ENCODE measurements at places on chromosomes 7 and 10.
A peak's percentile ranks its signal among the peaks of the same experiment; 100 is the strongest.

- DNase-seq, result no peak
Observed at GRCh38 chr10:131706476-131706875, 194.3 kb upstream of the PPP2R2D start.

- DNase-seq, result no peak
Observed at GRCh38 chr7:47008461-47008860, 573.5 kb downstream of the TNS3 start.

DNA sequence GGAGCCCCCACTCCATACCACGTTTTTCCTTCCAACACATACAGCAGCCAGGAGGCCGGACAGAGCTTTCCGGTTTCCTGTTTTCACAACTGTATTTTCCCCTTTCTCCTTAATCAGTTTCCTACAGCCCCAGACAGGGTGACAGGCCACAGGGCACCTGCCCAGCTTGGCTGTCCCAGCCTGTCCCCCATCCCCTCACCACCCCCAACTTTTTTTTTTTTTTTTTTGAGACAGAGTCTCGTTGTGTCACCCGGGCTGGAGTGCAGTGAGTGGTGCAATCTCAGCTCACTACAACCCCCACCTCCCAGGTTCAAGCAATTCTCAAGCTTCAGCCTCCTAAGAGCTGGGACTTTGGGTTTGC is 10.3 kb upstream of the HSPB1 start:
- DNase-seq, result no peak

DNA sequence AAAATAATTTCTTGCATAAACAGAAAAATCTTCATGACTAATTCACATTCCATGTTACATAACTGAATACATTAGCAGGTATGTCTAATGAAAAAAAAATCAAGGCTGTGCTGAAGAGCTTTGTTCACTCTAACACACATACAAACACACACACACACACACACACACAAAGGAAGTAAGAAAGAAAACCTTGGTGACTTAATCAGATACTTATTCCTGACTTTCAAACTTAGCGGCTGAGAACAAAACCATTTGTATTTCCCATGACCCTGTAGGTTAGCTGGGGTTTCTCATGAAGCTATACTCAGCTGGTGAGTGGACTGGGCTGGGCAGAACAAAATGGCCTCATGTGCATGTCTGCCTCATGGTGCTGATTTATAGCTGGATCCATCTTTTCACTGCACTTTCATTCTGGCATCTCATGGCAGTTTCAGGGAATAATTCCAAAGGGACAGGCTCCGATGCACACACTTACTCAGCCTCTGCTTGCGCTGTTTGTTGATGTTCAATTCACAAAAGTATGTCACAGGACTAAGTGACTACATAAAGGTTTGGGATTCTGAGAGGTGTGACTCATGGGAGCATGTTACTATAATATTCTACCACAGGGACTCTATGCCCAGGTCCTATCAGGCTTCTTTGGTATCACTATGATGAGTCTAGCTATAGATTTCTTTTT is 161.2 kb downstream of the PCLO start:
- no peak for DNase-seq

- DNase-seq, result no peak
Observed at GRCh38 chr7:150412518-150413488, 33.7 kb downstream of the ZNF775 start.

GRCh38 chr7:52355053-52355452 is 680.4 kb upstream of the POM121L12 start:
- DNase-seq, result no peak

- no peak for DNase-seq
Observed at GRCh38 chr10:44994752-44995530, 5.8 kb upstream of the ZNF22 start.

- no peak for DNase-seq
Observed at GRCh38 chr7:31948029-31948428, 122.2 kb downstream of the PDE1C start.

- DNase-seq, result no peak
Observed at GRCh38 chr10:50596456-50596855, 27.3 kb downstream of the SGMS1 start.

DNA sequence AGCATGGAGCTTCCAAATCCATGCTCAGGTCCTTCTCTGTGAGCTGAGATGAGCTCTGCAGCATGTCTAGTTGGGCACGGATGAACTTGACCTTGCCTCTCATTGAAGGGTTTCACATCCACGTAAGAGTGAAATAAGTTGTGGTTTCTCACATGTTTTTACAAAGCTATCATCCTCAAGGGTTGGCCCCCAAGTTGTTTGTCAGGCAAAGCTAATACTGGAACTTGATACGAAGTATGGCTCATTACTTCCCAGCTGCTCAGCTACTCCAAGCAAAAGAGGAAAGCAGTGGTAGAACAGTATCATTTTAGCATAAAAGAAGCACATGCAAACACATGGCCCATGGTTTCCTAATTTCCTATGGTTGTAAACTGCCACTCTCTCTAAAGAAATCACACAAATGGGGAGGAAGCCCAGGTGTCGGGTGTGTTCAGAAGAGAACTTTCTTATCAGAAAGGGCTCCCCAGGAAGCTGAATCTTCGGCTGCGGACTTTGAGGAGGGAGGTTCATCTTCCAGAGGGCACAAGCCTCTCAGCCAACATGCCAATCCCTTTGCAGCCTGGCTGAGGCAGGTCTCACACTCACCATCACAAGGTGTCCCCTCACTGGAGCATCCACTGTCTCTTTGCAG is 45.3 kb downstream of the PDLIM1 start:
- DNase-seq, result peak; percentile 33

DNA sequence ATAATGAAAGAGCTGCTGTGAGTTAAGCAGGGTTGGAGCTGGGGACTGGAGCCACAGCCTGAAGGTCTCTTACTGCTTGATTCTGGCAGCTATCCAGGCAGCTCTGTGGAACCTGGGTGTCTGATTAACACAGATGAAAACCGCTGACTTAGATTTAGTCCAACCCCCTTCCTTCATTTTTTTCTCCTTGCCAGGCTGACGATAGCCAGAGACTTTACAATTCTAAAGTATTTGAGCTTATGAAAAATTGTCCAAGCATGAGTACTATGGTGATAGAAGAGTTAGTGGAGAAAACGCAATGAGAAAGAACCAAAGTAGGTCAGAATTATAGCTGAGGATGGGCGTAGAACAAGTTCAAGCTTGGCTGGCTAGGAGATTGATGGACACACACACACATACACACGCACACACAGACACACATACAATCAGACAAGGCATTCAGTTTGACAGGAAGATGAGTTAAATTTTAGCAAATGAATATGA is 13.5 kb upstream of the GPR85 start:
- no peak for DNase-seq

- DNase-seq, result no peak
Observed at GRCh38 chr10:31147210-31147608, 115.5 kb upstream of the ZNF438 start.

GRCh38 chr10:20512631-20513030 is 384.5 kb downstream of the NEBL start:
- no peak for DNase-seq

DNA sequence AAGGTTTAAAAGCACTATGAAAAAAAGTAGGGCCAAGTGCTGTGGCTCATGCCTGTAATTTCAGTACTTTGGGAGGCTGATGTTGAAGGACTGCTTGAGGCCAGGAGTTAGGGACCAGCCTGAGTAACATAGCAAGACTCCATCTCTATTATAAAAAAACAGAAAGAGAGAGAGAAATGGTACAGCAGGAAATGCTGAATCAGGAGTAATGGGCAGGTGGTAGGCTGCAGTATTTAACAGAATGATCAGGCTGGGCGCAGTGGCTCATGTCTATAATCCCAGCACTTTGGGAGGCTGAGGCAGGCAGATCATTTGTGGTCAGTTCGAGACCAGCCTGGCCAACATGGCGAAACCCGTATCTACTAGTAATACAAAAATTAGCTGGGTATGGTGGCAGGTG is 49.6 kb downstream of the SCD start:
- no peak for DNase-seq

DNA sequence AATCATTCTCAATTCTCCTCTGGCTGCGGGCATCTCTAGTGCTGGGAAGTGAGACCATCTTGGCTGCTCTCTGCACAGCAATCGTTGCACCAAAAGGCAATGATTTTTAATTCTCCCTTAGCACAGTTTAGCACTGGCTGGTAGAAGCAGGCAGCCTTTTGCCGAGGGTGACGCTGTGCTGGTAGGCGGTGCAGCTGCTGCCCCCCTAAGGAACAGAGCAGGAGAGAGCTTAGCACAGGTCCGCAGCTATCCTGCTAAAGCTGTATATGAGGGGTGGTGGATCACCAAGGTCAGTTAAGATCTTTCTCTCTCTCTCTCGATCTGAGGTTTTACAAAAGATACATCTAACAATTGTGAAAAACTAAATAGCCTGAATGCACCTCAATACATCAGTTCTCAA is 390.1 kb downstream of the GATA3 start:
- DNase-seq, result no peak

- DNase-seq, result no peak
Observed at GRCh38 chr7:68936471-68937035, 661.7 kb upstream of the AUTS2 start.

DNA sequence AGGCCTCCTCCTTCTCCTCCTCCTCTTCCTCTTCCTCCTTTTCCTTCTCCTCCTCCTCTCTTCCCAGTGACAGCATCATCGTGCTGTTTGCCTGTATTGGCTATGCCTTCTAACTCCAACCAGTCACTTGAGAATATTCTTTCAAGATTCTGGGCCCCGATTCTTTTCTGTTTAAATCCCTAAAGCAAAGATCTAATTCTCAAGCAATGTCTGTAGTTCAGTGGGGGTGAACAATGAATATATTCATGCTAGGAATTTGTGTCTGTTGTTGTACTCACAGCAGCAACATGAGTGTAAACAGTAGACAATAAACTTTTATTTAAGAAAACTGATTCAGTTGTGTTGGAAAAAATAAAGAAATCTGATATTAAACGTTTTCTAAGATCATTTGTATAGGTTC is 30.7 kb downstream of the NUDT5 start:
- no peak for DNase-seq

- no peak for DNase-seq
Observed at GRCh38 chr10:69715899-69716606, 85.7 kb upstream of the COL13A1 start.

GRCh38 chr7:17022920-17023319 is 141.1 kb upstream of the AGR3 start:
- peak; percentile 46 for DNase-seq

- no peak for DNase-seq
Observed at GRCh38 chr10:3417096-3417495, 244.5 kb upstream of the PITRM1 start.

- DNase-seq, result no peak
Observed at GRCh38 chr10:28215930-28216329, 86.9 kb downstream of the MPP7 start.

DNA sequence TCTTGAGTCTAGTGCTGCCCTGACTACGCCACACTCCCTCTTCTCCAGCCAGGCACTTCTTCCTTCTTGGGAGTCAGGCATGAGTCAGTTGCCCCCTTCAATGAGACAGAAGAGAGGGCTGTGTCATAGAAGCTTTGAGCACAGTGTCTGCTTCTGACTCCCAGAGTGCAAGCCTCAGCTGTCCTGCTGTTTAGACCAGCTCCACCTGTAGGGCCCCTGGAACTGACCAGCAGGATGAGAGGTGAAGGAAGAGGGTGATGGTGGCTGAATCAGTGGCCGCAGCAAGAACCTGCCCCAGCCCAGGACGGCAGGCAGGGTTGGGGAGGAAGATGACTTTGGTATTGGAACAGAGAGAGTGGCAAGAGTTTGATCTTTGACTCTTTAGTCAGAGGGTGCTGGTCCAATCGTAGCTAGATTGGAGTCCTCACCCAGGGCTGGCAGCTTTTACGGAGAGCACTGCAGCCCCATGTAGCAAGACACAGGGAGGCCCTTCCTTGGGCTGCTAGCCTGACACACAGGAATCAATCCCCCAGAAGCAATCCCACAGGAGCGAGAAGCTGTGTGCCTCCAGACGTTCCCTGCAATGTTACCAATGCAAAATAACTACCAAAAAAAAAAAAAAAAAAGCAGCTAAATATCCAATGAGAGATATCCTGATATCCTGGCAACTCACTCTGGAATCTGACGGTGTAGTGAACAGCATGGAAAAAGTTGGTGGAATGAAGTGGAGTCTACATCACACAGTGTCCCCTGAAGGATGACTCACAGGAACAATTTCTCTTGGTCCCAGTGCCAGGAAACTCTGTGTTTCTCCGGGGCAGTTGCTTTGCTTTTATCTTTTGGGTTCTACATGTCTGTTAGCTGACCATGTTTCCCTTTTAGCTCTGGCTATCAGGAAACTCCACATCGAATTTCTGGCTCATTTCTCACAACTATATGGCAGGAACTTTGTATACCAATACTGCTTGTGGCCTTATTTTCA is 6.9 kb downstream of the C10orf62 start:
- DNase-seq, result no peak

DNA sequence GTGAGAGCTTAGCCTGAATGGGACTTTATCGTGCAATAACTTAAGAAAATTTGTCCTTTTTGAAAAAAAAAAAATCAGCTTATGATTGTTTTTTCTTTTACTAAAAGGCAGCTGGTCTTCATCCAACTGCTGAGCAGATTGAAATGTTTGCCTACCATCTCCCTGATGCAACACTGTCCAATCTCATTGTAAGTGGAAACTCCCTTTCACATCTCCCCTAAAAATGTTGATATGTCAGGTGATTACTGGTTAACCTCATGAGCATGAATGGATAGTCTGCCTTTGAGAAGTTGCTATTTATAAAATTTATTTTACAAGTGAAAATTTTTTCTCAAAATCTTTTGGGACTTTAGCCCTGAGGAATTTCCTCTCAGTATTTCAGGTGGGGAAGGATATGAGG is 17.8 kb upstream of the HKDC1 start:
- DNase-seq, result no peak

DNA sequence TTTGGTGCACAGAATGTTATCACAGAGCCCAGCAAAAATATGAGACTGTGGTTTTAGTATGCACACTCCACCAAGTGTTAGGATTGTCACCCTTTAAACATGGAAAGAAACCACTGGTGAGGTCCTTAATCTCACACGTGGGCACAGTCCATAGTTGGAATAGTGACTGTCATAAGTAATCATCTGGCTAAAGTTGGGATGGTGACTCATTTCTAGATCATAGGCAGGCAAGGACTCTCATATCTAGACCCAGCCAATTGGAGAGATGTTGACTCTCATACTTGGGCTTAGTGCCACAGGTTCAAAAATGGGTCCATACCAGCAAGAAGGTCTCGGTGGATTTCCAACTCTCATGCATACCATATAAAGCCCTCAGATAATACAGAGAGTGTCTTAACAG is 39.6 kb upstream of the ZNF680 start:
- no peak for DNase-seq

DNA sequence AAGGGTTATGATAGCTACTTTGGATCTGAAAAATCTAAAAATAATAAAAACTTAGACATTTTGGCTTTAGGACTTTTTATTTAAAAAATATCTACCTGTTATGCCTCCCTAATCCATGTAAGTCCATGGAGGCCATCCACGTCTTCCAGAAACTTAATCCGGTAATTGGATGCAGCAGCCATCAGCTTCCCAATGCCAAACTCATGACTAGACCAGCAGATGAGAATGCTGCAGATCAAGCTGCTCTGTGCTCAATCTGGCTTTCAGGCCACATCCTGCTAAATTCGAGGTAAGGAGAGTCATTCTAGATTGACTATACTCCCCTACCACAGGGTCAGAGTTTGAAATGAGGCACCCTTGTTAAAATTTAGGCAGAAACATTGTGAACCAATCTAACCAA is 168.5 kb upstream of the TCERG1L start:
- DNase-seq, result no peak
